ENCODE measurements at places on chromosomes 3 and 15.
A peak's percentile ranks its signal among the peaks of the same experiment; 100 is the strongest.

DNA sequence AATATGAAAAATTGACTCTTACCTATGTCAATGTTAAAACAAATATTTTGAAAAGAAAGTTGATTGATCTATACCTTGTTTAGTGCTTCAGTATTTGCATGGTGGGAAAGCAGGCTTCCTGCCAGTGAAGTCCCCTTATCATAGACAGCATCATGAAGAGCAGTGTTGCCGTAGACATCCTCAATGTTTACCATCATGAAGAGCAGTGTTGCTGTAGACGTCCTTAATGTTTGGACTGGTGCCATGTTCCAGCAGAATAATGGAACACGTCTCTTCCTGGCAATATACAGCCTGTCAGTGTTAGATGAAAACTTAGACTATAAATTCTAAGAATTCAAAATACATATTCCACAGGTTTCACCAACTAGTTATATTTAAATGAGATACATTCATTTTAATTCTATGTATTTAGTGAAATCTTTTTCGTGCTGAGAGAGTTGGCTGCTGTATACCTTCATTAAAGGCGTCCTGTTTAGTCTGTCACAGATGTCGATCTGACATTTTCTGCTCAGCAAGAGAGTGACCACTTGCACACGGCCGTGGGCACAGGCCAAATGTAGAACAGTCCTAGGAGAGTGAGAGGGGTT lies 116.8 kb downstream of the LMLN start:
- DNase-seq: no peak

DNA sequence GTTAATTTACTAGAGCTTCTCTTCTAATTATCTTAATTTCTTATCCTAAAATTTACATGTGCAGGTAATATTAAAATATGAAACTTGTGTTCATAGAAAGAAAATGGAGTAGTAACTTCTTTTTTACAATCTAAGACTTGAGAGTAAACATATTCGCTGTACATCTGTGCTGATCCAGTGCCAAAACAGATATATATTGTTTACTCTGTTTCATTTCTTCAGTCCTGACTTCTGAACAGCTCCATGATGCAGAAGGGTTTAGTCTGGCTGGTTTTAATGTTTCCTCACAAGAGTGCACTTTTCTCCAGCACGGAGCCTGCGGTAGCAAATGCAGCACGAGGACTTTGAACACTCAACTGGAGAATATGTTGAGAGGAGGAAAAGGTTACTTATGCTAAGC lies 306.8 kb downstream of the EPHA3 start:
- DNase-seq: no peak

GRCh38 chr3:37227870-37228549 lies 53.6 kb upstream of the LRRFIP2 start:
- DNase-seq: no peak

DNA sequence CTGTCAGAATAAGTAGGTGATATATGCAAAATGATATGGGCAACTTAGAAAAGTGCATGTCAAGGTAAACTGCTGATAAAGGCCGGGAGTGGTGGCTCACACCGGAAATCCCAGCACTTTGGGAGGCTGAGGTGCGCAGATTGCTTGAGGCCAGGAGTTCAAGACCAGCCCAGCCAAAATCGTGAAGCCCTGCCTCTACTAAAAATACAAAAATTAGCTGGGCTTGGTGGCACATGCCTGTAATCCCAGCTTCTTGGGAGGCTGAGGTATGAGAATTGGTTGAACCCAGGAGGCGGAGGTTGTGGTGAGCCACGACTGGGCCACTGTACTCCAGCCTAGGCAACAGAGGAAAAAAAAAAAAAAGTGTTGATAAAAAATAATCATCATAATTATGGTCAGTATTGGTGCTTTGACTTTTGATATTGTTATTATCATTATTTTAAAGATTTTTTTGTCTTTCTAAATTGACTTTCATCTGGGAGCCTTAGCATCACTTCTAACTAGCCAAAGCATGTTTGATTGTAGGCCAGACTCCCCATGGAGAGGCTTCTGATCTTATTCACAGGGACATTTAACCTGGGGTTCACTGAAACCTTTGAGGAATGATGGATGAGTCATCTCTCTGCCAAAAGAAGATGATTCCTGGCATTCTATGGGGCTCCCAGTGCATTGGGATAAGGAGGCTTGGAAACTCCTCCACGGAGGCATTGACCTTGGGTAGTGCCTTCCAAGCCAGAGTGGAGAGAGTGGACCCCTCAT lies 5.6 kb downstream of the ZBTB38 start:
- peak; percentile 37 for DNase-seq

- peak; percentile 51 for DNase-seq
Measured at GRCh38 chr3:105154692-105155091, 212.0 kb upstream of the ALCAM start.

GRCh38 chr3:22101351-22101750 lies 350.3 kb upstream of the ZNF385D start:
- DNase-seq: no peak

DNA sequence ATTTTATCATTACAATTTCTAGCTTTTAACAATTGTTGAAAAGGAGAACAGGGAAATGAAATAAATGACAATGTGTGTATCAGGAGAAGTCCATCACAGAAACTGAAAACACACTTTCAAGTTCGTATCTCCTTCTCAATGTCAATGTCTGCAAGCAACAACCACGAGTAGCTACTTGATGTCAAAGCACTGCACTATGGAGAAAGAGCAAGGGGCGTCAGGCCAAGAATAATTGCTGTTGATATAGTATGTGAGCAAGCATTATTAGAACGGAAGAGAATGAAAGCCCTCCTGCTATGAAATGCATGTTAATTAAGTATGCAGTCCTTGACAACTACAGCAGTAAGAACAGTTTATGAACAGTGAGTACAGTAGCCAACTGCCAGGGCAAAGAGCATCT lies 1250.1 kb downstream of the ZPLD1 start:
- no peak for DNase-seq

- peak; percentile 76 for DNase-seq
Measured at GRCh38 chr3:14415501-14415900, 13.1 kb downstream of the SLC6A6 start.

GRCh38 chr3:15161133-15161532 lies 44.9 kb upstream of the CAPN7 start:
- DNase-seq: no peak

- peak; percentile 40 for DNase-seq
Measured at GRCh38 chr3:48561045-48561736, 2.4 kb downstream of the UCN2 start.

DNA sequence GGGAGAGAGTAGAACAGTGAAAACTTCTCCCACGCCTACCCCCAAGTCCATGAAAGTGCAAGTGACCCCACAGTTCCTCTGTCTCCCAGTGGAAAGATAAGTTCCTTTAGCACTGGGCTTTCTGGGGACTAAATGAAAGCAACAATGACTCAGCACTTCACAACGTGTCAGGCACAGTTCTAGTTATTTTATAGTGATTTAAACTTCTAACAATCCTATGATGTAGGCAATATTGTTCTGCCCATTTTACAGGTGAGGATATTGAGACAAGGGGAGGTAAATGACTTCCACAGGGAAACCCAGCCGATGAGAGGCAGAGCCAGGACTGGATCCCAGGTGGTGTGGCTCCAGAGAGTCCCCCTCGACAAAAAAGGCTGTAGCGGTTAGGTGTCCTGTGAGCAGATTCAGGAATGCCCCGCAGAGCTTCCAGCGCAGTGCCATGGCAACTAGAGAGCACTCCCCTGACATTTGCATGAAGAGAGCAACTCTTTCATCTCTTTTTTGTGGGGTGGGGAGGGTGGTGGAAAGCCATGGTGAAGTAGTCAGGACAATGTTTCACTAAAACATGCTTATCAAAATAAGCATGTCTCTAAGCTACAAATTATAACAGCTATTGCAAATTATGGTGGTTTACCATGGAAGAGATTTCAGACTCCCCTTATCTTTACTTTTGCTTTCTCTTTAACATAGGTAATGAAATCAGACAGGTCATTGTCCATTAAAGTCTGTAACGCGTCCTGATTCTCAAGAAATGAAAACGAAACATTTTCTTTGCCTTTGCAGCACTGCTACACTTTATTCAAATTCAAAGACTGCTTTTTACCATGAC lies 62.1 kb downstream of the NR2F2 start:
- no peak for DNase-seq

- no peak for DNase-seq
Measured at GRCh38 chr3:143100451-143100850, 19.1 kb upstream of the CHST2 start.

DNA sequence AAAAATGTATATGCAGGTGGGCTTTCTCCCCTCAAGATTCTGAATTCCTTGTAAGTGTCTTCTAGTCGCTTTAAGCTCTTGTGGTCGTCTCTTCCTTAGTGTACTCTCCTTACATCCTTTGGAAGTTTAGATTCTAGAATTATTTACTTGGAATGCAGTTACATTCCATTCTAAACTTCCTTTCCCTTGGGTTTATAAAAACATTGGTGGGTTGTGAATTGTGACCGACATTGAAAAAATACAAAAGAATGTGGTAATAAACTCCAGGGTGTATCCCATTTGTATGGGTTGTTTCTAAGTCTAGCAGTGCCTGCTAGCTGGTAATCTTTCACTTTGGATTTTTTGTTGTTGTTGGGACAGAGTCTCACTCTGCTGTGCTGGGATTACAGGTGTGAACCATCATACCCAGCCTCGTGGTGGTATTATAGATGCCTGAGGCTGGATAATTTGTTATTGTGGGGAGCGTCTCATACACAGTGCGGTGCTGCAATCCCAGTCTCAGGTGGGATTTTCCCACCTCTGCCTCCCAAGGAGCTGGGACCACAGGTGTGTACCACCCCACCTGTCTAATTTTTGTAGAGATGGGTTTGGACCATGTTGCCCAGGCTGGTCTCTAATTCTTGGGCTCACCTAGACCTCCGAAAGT lies 9.1 kb downstream of the CHD2 start:
- DNase-seq: no peak

GRCh38 chr3:23987356-23987755 lies 42.3 kb downstream of the NR1D2 start:
- DNase-seq: no peak

DNA sequence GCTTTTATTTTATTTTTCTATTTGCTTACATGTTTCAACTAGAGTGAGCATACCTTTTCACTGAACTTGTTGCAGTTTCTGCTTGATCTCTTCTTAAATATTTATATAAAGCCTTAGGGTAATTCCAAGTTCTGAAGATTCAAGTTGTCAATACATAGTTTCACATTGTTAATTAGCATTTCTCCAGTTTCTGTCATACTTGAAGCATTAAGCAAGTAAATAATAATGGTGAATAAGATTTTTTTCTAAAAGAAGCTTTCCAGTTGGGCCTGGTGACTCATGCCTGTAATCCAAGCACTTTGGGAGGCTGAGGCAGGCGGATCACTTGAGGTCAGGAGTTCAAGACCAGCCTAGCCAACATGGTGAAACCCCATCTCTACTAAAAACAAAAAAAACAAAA lies 53.9 kb downstream of the CALML4 start:
- peak; percentile 47 for DNase-seq

DNA sequence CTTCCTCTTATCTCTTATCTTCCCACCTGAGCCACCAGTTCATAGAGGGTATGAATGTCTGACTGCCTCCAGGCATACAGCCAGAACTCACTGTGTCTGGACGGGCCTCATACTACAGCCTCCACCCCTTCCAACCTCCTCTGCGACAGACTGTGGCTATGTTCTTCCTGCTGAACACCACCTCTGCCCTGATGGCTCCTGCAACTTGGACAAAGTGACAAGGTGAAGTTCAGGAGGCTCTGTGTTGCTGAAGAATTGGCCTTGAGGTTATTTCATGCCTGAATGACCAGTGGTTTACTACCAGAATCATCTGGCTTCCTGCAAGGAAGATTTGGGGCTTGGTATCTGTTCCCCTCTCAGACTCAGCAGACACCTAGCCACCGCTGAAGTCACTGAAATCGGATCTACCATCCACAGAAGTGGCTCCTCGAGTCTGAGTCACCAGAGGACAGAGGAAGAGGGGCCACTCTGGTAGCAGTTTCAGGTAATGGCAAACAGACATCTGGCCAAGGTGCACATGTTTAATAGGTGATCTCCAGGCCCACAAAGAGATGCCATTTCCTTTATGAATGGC lies 14.2 kb upstream of the ULK3 start:
- DNase-seq: no peak

DNA sequence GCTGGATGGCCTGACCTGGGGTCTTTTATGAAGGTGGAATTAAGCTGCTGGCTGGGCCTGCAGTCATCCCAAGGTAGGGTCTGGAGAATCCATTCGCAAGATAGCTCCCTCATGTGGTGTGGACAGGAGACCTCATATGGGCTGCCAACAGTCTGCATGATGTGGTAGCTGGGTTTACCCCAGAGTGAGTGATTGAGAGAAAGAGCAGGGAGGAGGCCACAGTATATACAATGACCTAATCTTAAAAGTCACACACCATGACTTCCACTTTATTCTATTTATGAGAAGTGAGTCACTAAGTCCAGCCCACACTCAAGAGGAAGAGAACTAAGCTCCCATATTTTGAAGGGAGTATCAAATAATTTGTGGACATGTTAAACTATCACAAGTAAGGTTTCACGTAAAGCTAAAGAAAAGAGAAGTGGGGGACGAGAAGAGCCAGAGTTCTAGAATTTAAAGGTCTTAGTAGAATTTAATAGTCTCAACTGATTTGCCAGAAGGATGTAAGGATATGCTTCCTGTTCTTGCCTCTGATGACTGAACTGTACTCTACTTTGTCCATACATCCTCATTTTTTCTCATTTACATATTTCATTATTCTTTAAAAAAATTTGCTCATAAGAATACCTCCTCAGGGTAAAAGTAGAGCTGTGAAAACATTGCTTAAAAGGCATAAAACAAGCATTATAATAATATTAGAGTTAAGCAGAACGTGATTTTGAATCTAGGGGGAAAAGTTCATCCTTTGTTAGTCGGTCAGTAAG lies 184.4 kb downstream of the PEX5L start:
- peak; percentile 48 for DNase-seq

DNA sequence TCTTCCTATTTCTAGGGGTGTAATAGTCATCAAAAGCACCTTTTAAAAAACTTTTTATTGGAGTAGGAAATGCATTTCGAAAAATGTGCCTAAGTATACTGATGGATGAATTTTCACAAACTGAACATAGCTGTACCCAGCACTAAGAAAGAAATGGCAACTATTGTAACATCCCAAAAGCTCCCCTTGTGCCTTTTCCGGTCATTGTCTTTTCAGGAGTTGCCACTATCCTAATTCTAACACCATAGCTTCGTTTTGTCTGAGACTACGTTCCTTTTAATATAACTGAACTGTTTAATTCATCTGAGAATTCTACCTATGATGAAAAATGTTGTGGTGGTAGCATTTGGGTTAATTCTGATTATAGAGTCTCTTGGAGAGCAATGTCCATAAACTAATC lies 1.9 kb downstream of the TIMMDC1 start:
- no peak for DNase-seq

GRCh38 chr15:29322415-29322814 lies 52.8 kb upstream of the NSMCE3 start:
- no peak for DNase-seq

Data from epithelial cell of esophagus (primary cell).